Fibroblast of skin of scalp (primary cell): ENCODE measurements at places on chromosomes 12 and 14.

- DNase-seq, result no peak
These were observed 75.1 kb upstream of the DBX2 start for GRCh38 chr12:45125997-45126396.

DNA sequence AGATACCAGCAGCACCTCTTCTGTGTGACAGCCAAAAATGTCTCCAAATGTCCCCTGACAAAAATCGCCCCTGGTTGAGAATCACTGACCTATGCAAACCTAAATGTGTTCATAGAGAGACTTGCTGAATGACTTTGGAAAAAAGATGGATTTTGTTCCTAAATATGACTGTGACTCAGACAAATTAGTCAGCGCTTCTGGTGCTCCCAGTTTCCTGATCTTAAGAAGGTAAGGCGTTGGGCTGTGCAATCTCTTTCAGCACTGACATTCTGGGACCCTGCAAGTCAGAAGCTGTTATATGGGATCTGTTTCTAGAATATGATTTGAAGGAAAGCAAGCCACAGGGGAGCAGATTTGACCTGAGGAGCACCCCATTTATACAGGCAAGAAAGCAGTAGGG lies 90.6 kb upstream of the PWP1 start:
- DNase-seq, result no peak

DNA sequence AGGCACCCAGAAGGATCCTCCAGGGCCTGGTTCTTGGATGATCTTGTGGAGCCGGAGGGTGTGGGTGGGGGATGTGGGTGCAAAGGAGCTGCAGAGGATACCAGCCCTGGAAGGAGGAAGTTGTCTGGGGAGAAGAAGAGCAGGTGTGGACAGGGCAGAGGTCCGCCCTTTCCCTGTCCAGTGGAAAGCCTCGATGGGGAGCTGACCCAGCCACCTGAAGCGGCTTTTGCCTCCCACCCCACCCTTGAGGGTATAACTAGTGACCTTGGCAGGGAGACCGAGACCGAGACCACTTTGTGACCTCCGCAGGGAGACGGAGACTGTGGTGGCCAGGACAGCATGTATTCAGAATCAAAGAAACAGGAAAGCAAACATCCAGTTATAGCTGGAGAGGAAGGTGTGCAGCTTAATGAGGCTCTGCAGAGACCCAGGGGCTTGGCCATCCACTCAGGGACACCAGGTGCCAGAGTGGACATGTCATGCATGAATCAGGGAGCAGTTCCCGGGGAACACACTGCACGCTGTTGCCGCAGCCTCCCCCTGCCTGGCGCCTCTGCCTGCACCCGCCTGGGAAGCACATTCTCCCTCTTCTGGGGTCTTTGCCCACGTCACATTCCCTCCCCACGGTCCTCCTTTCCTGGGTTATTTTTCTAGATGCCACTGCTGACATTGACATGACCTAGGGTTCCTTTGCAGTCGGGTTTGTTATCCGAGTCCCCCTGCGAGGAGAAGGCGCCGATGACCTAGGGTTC lies 87.7 kb downstream of the ADGRD1 start:
- DNase-seq, result no peak

DNA sequence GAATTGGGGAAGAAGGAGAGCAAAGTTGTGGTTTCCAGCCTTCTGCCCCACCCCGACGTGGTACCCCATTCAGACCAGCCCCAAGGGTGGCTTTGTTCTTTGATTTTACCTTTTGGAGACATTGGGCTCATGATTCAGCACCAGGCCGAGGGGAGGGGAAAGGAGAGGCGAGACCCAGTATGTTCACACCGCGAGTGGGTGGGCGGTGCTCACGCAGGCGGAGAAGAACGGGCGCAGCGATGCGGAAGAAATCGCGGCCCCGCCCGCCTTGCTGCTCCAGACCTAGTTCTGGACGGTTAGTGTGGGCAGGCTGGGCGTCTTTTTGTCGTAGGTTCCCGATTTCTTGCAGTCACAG lies 963 bp downstream of the ATL1 start:
- peak; percentile 59 for DNase-seq

GRCh38 chr12:11761869-11762567 lies 112.5 kb downstream of the ETV6 start:
- no peak for DNase-seq

- DNase-seq, result no peak
These were observed 1.8 kb downstream of the MYH6 start for GRCh38 chr14:23406244-23406643.

DNA sequence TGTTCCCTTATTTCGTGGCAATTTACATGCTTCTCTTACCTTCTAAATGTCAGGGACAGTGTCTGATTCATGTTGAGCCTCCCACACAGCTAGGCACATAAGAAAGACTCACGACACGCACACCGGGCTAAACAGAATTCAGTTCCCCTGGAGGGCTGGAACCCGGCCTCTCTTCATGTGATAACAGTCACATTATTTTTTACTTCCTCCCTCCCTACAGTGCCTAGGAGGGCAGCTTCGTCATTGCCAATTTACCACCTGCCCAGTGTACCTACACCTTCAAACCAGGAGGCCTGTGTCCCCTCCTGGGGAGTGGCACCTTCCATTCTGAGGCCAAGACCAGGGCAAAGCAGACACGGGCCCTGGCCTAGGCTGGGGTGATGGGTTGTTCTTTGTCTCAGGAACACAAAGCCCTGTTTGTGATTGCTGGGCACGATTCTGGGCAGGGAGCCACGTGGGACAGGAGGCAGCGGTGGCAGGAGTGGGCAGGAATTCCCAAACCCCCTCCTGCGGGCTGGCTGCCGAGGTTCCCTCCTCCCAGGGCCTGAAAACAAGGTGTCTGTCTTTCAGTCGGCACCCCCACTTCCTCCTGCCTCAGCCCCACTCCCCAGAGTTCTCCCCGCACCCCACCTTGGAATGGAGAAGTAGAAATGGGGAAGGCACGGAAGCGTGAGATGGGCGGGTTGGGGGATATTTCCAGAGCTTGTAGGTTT lies 6.8 kb upstream of the RASAL1 start:
- DNase-seq, result no peak

DNA sequence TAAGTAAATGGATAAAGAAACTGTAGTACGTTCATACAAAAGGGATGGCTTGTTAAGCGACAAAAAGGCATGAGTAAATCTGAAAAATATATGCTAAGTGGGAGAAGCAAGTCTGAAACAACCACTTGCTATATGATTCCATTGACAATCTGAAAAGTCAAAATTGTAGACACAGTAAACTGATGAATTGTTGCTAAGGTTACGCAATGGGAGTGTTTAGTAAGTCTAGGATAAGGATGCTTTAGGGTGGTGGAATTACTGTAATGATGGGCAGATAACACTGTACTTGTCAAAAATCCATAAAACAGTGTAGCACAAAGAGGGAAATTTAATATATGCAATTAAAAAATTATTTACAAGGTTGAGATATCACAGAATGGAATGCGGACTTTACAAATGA lies 984.9 kb downstream of the FSCB start:
- DNase-seq, result no peak

DNA sequence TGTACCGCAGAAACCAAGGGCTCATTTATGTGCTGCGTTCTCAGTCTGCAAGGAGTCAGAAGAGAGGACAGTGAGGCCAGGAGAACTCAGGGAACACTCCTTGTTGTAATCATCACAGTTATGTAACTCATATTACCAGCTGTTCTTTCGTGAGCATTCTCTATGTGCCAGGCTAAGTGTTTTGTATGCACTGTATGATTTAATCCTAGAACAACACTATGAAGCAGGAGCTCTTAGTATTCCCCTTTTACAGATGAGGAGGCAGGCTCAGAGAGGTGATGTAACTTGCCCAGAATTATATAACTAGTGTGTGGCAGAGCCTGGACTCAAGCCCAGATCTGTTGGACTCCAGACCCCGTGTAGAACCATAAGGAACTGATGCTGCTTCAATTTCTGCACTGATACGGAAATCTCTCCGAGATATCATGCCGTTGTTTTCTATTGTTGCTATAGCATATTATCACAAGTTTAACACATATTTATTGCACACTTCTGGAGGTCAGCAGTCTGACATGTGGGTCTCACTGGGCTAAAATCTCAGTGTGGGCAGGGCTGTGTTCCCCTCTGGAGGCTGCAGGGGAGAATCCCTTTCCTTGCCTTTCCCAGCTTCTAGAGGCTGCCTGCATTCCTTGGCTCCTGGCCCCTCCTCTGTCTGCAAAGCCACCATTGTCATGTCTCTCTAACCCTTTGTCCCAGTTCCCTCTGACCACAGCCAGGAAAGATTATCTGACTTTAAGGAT lies 16.3 kb upstream of the CD9 start:
- DNase-seq, result peak; percentile 61

DNA sequence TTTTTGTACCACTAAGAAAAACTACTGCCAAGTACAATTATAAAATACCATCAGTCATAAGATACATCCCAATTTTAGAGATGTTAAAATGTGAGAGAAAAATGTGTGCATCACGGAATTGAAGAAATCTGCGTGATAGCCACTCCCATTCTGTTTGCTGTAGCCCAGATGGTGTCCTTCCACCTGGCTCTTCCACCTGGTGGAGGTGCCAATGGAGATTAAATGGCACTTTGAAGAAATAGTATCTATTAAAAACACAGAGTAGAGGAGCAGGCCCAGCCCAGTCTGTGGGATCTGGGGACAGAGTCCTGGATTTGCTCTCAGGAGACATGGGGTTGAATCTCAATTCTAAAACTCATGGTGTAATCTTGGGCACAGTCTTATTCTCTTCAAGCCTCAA lies 35.5 kb downstream of the TSPAN11 start:
- no peak for DNase-seq

- no peak for DNase-seq
These were observed 68.9 kb upstream of the STAC3 start for GRCh38 chr12:57319678-57320469.

DNA sequence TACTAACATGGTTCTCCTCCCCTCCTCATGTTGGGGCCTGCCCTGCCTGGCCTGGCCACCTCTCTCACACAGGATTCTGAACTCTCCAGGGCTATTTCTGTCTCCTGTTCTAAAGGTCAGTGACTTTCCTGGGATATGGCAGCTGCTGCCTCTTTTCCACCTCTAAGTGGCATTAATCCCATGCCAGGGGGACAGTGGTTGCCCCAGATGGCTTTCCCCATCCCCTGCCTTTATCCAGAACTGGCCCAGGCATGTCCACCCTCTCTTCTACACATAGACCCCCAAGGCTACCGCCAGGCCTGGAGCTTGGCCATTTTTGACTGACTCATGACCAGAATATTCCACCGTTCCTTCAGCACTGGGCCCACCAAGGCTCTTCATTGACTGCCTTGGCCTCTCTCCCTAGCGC lies 90.4 kb downstream of the IRF2BPL start:
- peak; percentile 65 for DNase-seq

DNA sequence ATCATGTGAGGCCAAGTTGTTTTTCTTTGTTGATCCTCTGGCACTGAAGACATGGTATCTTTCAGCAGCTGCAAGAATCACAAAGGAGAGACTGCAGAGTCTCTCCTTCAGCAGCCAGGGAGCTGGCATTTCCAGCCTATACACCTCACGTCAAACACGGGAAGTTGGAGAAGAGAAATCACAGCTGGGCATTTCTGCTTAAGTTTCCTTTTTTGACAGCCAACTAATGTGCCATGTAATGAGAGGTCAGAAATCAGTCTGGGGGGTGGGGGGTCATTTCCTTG lies 28.3 kb downstream of the PHLDA1 start:
- DNase-seq, result no peak

- no peak for DNase-seq
These were observed 21.1 kb downstream of the EVL start for GRCh38 chr14:100086361-100086760.
